Sciatic nerve (tissue), 2 donors: ENCODE measurements at places on chromosomes 12 and 14.
A peak's percentile ranks its signal among the peaks of the same experiment; 100 is the strongest.

DNA sequence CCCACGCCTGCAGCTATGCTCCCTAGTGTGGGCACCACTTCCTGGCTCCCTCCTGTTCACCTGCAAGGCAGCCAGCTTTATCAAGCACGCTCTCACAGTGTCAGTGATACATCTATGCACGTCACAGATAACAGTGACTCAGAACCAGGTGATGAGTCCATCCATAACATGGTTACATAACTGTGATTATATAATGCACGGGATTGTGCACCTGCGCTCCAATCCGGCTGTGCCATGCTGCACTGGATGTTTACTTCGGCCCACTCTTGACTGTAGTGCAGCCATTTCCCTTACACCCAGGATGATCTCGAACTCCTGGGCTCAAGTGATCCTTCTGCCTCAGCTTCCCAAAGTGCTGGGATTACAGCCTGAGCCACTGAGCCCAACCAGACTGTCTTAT, 38.4 kb upstream of the CEP83 start:
- DNase-seq: no peak

GRCh38 chr14:90383731-90384542, 12.9 kb upstream of the CALM1 start:
- DNase-seq: peak; percentile 75

DNA sequence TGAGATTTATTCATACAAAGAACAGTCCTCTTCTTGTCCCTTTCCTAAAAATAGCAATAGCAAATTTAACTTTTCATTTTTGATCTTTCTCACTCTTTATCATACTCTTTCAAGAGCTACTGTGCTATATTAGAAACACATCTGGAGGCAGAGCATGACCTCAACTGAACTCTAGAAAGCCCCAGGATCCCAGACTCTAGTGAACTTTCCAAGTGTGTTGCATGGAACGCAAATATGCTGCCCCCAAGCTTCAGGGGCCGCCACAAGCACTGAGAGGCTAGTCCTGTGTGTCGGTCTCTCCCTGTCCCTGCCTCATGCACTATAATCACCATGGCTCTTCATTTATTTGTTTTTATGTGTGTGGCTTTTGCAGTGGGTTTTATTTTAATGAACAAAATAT, 38.7 kb upstream of the ZNF641 start:
- DNase-seq: no peak

DNA sequence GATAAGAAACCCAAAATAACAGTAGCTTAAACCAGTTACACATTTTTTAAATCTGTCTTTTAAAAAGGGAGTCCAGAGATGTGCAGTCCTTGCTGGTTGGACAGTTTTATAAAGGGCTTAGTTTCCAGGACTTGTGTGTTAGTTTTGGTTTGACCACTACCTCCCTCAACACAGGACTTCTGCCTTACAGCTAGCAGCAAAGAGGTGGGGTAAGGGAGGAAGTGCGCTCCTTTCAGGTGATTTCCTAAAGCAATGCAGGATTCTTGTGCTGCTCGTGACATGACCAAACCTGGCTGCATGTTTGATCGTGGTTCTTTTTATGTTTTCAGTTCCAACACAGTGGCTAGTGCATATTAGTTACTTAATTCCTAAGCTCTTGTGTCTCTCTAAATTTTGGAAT, 266.2 kb downstream of the TMTC2 start:
- no peak for DNase-seq

- no peak for DNase-seq
These were observed 956 bp downstream of the GNPTAB start for GRCh38 chr12:101829639-101830366.

- DNase-seq: no peak
These were observed 94.9 kb upstream of the TMPO start for GRCh38 chr12:98420461-98420860.

DNA sequence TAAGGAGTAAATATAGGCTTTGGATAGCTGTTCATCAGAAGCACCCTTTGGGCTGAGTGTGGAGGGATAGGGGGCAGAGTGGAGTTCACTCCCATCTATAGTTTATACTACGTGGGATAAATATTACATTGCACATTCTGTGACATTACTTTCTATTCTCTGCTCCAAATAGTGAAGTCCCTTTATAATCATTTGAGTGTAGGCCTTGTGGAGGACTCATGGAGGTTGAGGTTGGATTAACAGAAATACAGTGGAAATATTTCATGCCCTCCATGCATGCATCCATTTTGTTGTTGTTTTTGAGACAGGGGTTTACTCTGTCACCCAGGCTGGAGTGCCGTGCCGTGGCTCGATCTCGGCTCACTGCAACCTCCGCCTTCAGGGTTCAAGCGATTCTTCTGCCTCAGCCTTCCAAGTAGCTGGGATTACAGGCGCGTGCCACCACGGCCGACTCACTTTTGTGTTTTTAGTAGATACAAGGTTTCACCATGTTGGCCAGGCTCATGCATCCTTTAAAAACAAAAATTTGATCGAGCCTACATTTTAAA, 1.4 kb downstream of the CHPT1 start:
- no peak for DNase-seq

- DNase-seq: no peak
These were observed 25.5 kb downstream of the GCH1 start for GRCh38 chr14:54877015-54877702.

- no peak for DNase-seq
These were observed 19.3 kb downstream of the CFAP251 start for GRCh38 chr12:121937654-121938053.

- no peak for DNase-seq
These were observed 7.6 kb downstream of the CEP170B start for GRCh38 chr14:104872469-104873341.

DNA sequence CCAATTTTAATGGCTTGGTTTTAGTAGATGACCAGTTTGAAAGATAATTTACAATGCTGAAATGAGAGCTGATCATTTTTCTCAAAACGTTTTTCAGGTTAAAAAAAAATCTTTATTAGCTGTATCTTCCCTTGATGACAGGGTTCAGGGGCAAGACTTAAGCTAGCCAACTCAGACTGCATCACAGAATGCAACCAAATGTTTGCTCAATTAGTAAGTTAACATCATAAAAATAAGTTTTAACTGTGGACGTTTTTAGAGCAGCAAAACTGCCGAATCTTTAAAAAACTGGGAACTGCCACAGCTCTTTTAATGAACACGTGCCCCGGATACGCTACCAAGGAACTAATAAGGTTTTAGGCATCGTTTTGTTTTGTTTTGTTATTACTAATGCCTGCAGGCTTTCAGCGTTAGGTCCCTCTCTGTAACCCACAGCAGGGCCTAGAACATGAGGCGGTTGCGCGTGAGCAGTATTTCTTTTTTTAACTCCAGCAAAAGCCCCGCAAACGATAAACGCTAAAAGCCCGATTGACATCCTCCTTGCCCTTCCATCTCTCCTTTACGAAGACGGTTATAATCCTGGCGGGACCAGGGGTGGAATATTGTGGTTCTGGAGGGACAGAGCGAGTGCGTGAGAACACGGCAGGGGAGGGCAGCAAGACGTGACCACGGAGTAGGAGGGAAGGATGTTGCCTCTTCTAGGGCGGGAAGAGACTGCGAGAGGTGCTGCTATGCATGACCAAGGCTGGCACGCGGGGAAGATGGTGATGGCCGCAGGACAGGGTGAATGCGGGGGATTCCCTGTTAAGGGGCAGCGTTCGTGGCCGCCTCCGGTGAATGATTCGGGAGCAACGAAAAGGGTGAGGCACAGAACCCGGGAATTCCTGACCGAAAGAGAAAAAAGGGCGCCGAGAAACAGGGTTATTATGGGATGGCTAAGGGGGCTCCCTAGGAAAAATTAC, 652 bp downstream of the SUPT16H start:
- no peak for DNase-seq

DNA sequence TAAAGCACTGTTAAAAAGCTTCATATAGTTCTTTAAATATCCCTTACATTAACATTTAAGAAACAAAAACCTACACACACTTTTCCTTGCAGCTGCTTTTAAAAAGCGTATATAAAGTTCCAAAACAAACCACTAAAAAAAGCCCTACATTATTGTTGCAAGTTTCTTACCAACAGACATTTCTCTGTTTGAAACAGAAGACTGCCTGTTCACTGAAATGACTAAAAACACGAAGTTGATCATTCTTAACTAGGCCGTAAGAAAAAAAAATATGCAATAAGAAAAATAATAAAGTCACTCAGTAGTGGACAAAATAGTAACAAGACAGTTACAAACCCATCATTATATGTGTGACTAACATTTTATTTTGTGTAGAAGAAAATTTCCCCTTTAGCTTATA, 37.3 kb downstream of the KIF21A start:
- no peak for DNase-seq

- DNase-seq: no peak
These were observed 455.0 kb downstream of the PCNX1 start for GRCh38 chr14:71362282-71362681.

DNA sequence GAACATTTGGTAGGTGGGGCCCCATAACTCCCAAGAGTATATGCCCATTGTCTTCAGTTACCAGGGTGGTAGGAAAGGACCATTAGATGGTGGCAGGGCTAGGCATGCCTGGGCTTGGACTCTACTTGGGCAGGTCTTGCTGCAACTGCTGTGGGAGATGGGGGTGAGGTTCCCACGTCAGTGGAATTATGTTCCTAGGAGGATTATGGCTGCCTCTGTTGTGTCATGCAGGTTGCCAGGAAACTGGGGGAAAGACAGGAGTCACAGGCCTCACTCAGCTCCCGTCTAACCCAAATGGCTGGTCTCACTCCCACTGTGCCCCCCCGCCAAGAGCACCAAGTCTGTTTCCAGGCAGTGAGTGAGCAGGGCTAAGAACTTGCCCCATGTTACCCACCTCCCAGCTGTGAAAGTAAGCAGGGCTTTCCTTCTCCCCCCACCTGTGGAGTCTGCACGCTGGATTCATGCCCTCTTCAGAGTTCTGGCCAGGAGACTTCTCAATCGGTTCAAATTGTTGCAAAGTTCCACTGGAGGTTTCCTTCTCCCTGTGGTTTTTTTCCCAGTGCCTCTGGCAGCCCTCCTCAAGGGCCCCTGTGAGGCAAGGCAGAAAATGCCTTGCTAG, 337.5 kb downstream of the CCDC91 start:
- DNase-seq: no peak

- DNase-seq: peak; percentile 17
These were observed 335.6 kb downstream of the TMEM121 start for GRCh38 chr14:105861985-105862465.

- DNase-seq: no peak
These were observed 51.9 kb downstream of the MAP1LC3B2 start for GRCh38 chr12:116610971-116611541.

- no peak for DNase-seq
These were observed 37.1 kb upstream of the LTBP2 start for GRCh38 chr14:74649167-74649566.

DNA sequence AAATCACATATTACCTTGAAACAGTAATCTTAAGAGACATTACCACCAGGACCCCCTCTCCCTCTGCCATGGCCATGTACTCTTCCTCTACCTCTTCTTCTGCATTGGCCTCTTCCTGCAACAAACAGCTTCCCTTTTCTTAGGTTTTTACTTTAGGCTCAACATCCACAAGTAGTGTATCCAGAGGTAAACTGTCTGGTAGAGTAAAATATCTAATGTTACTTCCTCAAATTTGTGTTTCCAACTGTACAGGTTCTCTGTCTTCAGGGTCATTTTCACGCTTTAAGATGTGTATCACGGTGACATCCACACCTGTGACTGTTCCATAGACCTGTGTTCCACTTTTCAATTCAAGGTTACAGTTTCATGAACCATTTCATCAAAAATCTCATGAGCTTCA, 13.4 kb downstream of the CDK17 start:
- no peak for DNase-seq

DNA sequence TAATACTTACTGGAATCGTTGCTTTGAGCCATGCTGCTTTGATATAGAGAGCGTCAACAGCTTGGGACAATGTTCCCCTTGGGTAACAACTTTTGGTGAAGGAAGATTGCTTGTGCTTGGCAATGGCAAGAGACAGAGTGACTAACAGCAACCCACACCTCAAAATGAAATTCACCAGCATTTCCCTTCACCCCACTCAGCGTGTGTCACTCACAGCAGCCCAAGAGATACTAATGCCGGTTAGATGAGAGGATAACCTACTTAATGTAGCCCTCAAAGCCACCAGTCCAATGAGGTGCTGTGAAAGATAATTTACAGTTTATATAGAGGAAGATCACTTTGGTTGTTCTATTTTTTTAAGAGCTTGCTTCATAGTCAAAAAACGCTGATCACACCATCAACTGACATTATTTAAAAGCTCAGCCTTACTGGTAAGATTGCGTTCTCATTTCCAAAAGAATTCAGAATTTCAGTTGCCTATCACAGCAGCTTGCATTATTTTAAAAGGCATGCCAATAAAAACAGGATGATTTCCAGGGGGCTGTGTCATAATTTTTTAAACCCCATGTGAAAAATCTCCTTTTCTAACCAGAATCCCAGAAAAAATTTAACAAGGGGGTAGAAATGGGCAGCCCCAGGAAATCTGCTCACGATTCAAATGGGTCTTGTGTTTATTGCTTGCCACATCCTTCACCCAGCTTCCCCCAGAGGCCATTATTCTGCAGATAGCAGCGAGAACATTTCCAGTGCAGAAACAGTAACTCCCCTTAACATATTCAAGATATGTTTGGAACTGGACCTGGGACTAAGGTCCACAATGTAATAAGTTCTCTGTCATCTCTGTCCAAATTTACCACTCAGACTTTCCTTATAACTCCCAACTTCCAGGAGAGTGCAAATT, at the start of gene IL26:
TSS of gene IL26 (minus strand) at position 235 of the 901 bp plus-strand sequence. CDS start at position 181, 54 bp downstream.
- DNase-seq: no peak

DNA sequence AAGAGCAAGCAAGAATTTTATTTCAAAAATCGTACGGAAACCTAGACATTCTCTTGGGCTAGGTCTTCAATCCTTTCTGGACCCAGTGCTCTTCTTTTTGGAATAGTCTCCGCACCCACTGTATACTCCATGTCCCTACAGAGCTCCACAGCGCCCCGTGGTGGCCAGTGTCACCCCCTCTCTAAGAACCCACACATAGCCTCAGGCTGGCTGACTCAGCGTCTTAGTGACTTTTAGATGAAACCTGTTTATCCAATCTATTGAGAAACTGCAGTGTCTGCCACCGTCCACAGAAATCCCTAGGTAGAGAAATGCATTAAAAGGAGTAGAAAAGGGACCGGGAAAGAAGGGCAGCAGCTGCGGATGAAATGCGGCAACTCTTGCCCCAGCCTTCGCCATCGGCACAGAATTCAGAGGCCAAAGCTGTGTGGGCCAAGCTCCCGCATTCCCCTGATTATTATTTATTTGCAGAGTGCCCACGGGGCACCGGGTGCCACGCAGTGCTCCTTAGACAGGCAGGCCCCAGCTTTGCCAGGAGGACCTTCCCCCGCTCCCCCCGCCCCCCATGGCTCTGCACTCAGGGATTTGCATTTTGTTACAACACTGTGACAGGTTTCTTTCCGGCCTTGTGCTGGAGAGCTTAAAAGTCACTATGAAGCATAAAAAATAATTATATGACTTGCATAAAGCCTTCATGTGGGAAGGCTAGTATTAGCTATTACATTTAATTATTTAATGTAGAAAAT, 170.1 kb upstream of the FKBP4 start:
- no peak for DNase-seq
